Activated CD4-positive, alpha-beta T cell treated with anti-CD3 and anti-CD28 coated beads, Interleukin-2, Interleukin-6, amounts not matched to agents 100 ng/mL and 50 ng/mL, durations not matched to agents 16 hours and 8 hours (primary cell): ENCODE measurements at places on chromosomes 12 and 14.

GRCh38 chr12:69666798-69667197 lies 32.3 kb downstream of the BEST3 start:
- DNase-seq, result no peak

GRCh38 chr12:32272465-32272864 lies 126.9 kb upstream of the FGD4 start:
- no peak for DNase-seq

- DNase-seq, result no peak
Observed at GRCh38 chr12:59491877-59492276, 104.0 kb upstream of the SLC16A7 start.

DNA sequence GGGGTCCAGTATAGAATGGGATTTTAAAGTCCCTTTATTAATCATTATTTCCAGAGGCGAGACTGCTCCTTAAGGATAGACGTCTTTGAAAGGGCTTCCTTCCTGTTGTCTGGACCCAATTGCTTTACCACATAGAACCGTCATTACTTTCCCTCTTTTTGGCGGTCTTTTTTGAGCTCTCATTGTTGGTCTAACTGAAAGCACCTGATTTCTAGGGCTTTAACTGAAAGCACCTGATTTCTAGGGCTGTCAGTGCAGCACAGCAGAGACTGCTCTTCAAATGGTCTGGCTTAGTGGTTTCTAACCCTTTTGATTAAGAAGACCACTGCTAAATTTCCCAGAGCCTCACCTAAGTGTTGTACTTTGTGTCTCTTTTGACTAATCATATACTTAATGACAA lies 95.8 kb downstream of the PRKCH start:
- no peak for DNase-seq

- no peak for DNase-seq
Observed at GRCh38 chr14:59150990-59151389, 37.5 kb upstream of the DAAM1 start.

GRCh38 chr12:75781532-75782046 lies 250.0 kb downstream of the PHLDA1 start:
- peak; percentile 52 for DNase-seq
